ENCODE measurements at places on chromosomes 6 and 20.

GRCh38 chr6:72784581-72784980 lies 162.7 kb downstream of the KCNQ5 start:
- no peak for DNase-seq

DNA sequence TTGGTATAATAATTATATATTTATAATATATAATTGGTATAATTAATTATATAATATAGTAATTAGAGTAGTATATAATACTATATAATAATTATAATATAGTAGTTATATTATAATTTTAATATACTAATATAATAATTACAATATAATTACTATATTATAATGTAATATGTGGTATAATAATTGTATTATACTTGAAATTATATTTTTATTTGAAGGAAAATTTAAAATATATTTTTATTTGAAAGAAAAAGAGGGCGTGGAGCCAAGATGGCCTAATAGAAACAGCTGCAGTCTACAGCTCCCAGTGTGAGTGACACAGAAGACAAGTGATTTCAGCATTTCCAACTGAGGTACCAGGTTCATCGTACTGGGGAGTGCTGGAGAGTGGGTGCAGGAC lies 365.9 kb downstream of the MMUT start:
- no peak for DNase-seq

DNA sequence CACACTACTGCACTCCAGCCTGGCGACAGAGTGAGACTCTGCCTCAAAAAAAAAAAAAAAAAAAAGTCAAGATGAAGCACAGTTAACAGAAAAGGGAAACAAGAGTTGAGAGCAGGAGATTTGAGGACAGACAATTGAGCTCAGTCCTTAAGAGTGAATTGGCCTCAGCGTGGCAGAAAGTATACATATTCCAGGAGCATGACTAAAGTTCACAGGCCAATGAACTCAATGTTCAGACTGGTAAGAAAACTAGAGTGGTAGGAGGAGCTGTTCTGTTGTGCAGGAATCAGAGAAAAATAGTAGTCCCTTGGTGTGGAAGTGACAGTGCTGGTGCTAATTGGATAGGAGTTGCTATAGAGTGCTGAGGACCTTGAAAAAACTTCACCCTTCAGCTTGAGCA lies 60.0 kb downstream of the NRN1 start:
- no peak for DNase-seq

DNA sequence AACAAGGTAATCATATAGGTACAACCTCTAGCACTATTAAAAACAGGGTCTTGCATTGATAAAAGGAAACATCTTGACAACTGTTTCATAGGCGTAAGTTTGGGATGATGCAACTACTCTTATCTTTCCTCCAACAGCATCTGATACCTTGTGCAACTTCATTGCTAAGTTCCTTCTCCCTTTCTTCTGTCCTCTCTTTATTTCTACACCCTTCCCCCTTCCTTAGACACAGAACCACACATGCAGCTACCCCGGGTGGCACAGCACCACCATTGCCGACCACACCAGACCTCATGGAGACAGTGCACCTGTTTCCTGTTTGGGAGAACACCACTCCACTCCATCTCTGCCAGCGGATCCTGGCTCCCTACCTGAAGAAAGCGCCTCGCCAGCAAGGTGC lies 14.4 kb downstream of the MYB start:
- no peak for DNase-seq

GRCh38 chr6:125957845-125958244 lies 1.3 kb downstream of the HINT3 start:
- DNase-seq, result no peak

DNA sequence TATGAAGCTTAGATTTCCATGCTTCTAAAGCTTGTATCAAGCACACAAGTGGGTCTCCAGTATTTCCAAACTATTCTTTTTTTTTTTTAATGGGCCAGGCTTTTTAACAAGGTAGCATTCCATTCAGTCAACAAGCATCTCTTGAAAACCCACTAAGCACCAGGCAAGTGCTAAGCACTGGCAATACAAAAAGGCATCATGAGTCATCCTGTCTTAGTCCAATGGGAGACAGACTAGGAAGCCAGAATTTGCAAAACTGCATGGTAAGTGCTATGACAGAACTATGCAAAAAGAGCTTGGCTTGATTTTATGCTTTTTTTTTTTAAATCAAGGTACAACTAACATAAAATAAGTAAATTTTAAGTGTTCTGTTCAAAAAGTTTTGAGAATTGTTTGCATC lies 109.3 kb upstream of the DST start:
- no peak for DNase-seq

DNA sequence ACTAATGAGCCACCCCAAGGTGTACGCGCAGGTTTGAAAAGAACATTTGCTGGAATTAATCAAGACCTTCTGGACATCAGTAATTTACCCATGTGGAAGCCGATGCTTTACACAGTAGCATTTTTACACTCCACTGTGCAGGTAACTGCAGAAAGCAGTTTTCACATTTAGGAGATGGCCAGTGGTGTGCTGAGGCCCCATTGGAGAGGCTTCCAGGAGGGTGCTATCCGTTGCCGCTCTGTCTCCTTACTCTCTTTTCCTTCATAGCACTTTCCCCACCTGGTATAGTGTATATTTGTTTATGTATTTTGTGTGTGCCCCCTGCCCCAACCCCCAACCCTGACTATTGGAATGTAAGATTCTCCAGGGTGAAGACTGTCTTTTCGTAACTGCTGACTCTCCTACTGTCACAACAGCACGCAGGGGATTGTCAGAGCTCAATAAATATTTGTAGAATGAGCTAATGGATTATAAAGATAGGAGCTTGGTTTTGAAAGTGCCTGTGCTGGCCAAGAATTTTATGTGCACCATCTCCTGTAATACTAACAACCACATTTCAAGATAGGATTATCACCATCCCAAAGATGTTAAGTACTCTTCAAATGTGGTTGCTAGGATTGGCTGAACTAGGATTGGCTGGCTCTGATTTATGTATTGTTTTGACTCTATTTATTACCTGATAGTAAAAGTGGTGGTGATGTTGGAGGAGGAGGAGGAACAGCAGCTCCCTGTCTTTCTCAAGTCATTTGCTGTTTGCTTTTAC lies 74.0 kb upstream of the GLP1R start:
- no peak for DNase-seq

DNA sequence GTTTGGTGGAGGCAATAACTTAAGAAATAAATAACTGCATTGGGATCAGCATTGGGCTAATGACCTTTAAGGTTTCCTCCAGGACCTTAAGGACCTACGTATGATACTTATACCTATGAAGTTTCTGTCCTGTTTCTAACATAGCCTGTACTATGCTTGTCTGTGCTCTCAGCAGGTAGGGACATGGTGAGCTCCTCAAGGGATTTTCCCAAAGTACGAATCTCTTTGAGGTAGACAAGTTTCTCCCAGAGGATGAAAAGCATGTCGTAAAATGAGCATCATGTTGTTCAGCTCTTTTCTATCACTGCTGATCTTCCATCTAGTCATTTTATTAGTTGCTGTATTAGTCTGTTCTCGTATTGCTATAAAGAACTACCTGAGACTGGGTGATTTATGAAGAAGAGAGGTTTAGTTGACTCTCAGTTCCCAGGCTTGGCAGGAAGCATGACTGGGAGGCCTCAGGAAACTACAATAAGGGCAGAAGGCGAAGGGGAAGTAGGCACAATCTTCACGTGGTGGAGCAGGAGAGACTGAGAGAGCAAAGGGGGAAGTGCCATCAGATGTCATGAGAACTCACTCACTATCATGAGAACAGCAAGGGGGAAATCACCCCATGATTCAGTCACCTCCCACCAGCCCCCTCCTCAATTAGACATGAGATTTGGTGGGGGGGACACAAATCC lies 77.8 kb upstream of the TGM3 start:
- peak; percentile 18 for DNase-seq

DNA sequence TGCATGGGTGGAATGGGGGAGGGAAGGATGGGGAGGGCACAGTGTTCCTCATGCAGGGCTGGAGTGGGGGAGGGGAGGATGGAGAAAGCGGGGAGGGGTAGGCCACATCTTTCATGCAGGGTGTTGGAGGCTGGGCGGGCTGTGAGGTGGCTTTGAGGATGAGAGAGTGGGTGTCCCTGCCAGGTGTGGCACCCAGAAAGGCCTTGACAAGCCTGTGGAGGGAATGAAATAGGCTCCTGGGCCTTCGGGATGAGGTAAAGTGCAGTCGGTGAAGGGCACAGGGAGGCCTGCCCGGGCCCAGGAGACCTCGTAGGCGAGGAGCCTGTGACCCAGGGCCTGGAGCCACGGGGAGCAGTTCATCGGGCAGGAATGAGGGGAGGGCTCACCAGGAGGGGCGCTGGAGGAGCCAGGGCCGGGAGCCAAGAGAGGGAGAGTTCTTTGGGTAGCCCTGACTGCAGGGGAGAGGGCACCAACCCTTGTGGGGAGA lies 7.6 kb downstream of the CEBPB start:
- no peak for DNase-seq

GRCh38 chr20:37839432-37839827 lies 63.5 kb upstream of the VSTM2L start:
- DNase-seq, result no peak

DNA sequence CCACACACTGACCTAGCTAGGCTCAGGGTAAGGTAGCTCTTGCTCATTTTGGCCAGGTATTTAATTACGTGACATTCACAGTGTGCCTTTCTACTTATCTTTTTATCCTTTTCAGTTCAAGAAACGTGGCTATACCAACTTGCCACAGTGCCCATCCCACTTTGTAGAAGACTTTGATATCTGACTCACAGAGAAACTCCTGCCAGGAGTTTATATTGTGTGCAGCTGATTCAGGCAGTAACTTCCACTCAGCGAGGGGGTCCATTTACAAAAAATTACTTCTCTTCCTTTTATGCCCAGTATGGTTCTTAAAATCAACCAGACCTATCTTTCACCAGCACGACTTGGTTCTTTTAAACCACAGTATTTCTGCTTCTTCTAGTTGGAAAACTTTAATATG lies 75.6 kb downstream of the PRL start:
- no peak for DNase-seq

DNA sequence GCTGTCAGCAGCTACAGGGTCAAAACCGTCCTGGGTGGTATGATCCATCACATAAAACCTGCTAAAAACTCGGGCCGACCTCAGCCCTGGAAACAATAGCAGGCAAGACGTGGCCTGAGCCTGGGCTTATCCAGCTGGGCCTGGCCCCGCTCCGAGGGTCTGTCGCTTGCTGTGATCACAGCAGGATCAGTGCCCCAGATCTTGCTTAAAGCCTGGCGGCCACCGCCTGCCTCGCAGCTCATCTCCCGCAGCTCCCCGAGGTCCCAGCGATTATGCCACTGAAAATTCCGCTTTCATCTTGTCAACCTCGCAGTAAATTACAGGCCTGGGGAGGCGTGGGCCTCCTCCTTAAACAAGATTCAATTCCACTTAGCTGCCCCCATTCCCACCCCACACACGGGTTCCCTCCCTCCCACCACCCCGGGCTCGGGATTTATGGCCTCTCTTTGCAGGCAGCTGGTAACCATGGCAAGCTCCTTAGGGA lies 40.1 kb downstream of the CDH22 start:
- no peak for DNase-seq

DNA sequence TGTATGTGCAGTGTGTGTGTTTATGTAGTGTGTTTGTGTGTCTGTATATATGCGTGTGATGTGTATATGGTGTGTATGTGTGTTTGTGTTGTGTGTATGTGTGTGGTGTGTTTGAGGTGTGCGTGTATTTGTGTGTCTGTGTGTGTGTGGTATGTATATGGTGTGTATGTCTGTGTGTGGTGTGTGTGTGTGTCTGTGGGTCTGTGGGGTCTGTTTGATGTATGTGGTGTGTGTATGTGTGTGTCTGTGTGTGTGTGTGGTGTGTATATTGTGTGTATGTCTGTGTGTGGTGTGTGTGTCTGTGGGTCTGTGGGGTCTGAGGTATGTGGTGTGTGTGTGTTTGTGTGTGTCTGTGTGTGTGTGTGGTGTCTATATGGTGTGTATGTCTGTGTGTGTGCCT lies 10.8 kb upstream of the MYT1 start:
- no peak for DNase-seq

GRCh38 chr6:145271040-145271439 lies 464.3 kb downstream of the EPM2A start:
- no peak for DNase-seq

DNA sequence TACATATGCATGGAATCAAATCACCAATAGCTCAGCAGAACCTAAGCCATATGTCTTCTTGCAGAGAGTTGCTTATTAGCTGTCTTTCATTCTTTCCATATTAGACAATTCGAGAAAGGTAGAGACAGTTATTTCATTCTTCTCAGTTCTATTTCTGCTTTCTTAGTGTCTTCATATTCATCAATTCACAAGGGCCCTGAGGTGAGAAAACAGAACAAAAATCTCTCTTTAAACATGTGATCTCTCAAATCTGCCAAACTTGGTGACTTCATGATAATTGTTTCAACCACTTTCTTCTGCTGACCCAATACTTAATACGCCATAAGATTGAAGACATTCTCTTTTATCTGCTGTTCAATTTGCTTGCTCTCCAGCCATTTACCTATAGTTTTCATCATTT lies 229.7 kb upstream of the MARCKS start:
- no peak for DNase-seq

DNA sequence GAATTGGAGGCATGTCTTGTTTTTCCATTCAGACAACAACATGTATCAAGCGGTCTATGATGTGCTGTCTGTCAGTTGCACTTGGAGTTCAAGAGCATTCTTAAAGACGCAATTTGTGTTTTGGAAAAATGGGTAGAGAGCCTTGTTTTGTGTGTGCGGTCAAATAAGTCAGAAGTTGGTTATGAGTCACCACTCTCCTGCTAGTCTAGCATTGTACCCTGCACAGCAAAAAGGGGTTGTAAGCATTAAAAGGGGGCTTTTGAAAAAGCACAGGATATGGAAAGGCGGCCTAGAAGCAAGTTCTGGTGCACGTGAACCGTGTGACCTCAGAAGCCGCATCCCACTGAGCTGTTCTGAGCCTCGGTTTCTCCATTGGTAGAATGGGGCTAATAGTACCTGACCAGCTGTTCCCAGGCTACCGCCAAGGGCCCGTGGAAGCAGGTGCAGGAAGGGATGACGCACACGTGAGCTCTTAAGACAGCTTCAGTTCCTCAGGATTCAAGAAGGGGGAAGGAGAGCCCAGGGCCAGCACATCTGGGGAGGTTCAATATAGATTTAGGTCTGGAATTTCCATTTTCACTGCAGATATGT lies 61.6 kb upstream of the SNX9 start:
- DNase-seq, result peak; percentile 33

DNA sequence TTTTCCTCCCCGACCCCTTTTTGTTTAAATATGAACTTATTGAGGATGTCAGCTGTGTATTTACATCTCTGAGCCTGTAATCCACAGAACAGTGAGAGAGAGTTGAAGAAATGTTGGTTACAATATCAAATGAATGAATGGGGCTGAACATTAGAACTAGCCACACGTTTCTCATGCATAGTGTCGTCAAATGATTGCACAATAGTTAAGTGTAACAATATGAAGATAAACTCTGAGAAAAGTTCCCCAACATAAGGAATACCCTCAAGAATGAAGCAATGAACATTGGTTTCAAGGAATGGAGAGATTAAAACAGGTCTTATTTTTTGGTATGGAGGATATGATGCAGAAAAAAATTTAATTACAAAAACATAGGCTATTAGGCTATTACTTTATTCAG lies 100.5 kb upstream of the DTNBP1 start:
- no peak for DNase-seq
